ENCODE measurements at places on chromosomes 6 and 20.

GRCh38 chr6:45541934-45542333, 164.2 kb upstream of the SUPT3H start:
- no peak for DNase-seq

DNA sequence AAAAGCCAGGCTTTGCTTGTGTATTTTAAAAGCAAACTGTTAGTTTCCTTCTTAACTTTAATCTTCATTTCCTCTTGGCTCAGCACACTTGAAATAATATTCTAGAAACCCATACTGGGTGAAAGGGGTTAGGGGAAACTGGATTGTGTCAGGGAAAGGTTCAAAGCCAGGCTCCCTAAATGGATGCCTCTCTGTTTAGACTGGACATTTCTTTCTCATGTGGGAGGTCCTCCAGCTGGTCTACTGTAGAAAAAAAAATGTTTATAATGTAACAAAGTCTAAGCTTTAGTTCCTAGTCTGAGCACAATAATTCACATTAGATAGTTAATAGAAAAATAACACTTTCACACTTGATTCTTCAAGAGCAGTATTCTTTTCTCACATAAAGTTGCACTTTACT, 89.0 kb upstream of the AKIRIN2 start:
- no peak for DNase-seq

DNA sequence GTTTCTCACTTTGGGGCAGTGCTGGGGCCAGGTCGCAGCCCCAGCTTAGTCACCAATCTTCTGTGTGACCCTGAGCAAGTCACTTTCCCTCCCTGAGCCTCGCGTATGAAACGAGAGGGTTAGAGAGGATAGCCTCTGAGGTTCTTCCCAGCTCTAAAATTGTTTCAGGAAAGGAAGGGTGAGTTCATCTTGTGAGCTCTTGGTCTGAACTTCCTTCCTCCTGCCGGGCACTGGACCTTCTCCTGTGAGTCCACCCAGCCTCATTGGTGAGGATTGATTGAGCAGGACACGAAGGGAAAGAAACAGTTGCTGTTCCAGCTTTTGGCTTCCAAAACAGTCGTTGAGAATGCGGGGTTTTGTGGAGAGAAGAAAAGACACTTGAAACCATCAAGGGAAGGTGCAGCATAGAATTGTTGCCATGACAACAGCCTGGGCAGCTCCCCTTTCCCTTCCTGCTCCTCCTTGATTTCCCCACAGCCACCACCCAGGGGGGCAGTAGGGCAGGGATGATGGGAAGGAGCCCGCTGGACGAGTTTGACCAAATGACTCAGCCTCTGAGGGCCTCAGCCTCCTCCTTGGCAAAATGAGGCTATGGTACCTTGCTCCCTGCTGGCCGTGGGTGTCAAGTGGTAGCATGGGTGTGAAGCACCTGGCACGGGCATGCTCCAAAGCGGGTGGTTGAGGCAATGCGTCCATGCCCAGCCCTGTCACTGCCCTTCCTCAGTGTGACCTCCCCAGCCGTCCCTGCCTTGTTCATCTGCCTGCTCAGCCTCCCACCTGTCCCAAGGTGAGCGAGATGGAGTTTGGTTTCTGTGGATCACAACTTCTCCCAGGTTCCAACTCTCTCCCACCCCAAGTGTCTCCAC, 107.8 kb downstream of the CDC5L start:
- no peak for DNase-seq

- DNase-seq: no peak
These were observed 26.3 kb upstream of the FYN start for GRCh38 chr6:111899531-111899930.

- no peak for DNase-seq
These were observed 306.6 kb upstream of the EXOC2 start for GRCh38 chr6:999552-999951.

GRCh38 chr6:73798592-73798991, 102.6 kb downstream of the CD109 start:
- DNase-seq: no peak

GRCh38 chr6:107823047-107823557, 1.0 kb downstream of the SCML4 start:
- no peak for DNase-seq

DNA sequence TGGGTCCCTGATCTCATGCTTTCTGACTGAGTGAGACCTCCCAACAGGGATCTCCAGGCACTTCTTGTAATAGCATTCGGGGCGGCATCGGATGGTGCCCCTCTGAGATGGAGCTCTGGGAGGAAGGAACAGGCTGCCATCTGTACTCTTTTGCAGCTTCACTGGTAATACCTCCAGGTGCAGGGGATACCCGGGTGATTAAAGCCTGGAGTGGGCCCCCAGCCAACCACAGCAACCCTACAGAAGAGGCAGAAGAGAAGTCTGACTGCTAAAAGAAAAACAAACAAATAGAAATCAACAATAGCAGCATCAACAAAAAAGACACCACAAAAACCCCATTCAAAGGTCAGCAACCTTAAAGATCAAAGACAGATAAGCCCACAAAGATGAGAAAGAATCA, 19.1 kb upstream of the PGK2 start:
- no peak for DNase-seq

DNA sequence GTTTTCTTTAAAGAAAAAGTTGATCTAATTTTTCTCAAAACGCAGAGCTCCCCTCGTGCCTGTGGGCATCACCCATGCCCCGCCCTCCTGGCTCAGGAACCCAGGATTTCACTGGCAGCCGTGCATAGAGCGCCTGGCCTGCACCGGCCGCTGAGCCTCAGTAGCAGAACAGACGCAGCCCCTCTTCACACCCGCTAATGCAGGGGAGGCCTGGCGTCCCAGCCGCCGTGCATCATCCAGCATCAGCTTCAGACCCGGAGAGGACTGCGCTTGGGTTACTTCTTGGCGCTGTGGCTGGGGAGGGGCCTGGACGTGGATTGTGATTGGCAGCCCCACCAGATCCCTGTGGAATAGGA, 18.1 kb downstream of the RBM38 start:
- DNase-seq: no peak
